ENCODE measurements at places on chromosomes 7 and 10.

DNA sequence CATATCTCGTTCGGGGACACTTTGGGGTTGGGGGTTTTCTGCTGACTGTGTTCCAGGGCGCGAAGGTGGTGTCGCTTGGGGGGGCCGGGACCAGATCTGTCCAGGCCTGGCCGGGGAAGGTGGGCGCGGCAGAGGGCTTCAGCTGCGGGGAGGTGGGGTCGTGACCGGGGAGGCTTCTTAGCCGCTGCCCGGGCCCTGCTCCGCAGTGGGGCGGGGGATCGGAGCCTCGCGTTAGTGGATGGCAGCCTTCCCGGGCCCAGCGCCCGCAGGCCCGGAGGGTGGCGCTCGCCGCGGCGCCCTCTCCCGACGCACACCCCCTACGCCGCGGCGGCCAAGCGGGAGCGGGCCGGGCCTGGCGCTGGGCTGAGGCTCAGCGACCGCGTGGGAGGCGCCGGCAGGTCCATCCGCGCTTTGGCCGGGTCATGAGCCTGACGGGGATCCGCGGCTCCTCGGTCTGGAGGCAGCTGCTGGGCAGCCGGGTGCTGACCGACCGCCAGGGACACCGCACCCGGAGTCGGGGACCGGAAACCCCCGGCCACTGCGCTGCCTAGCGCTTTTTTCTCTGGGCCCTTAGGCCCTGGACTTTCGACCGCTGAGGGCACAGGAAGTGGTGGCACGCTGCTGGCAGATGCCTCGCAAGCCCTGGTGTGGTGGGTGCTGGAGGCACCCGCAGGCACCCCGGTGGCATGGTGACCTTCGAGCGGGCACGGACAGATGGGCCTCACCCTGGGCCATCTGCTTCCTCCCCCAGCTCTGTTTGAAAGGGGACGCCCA is 1.2 kb downstream of the AGAP3 start:
- DNase-seq = no peak

DNA sequence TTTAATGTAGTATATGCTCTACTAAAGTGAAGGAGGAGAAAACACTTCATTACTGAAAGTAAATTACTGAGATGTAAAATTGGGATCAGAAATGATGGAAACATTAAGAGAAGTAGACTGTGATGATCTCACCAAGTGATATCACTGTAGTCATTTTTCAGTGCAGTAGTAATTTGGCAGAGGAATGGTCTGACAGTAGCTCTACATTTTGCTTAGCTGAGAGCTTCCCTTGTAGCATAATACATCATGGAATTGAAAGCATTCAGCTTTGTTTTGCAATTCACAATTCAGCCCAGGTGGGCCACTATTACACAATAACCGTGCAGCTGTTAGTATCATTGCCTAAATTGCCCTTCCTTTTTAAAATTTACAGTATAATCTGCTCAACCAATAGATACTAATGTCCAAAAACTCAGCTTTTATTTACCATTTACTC is 19.4 kb upstream of the CABCOCO1 start:
- no peak for DNase-seq

GRCh38 chr7:26614503-26614902 is 249.9 kb downstream of the SKAP2 start:
- no peak for DNase-seq

- DNase-seq = no peak
Observed at GRCh38 chr7:140752533-140752932, 56.0 kb downstream of the NDUFB2 start.

GRCh38 chr10:47321521-47322195 is 596 bp upstream of the GDF2 start:
- no peak for DNase-seq

- DNase-seq = no peak
Observed at GRCh38 chr10:62653254-62653653, 151.3 kb upstream of the ADO start.

- DNase-seq = no peak
Observed at GRCh38 chr7:138075350-138075749, 909 bp upstream of the AKR1D1 start.

DNA sequence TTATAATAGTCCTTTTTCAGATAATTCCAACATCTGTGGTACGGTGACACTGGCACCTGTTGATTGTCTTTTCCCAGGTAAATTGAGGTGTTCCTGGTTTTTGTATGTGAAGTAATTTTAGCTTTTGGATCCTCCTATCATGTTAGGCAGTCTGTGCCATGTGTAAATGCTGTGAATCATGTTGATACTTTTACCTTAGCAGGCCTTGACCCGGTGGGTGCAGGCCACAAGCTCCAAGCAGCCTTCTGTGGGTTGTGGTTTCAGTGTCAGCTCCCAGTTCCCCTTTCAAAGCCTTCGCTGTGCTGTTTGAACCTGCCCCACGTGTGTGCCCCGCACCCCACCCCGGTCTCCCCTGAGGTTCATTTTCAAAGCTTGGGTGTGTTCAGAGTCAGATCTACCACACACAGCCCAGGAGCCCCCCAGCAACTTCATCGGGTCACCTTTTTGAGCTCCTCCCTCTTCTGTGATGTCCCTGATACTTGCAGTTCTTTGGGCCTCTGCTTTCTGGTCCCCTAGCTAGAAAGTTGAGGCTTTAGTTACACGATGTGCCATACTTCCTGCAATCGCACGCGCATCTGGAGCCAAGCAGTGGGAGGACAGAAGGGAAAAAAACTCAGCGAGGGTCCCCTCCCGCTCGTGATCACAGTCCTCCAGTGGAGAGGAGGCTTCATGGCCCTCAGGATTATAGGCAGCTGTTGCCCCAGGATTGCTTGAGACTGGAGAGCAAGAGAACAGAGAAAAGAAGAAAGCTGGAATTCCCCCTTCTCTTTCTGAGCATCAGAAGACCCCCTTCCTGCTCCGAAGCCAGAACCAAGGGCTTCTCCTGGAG is 8.7 kb upstream of the BHLHA15 start:
- DNase-seq = no peak

- DNase-seq = no peak
Observed at GRCh38 chr10:27531336-27531847, 27.3 kb downstream of the RAB18 start.

DNA sequence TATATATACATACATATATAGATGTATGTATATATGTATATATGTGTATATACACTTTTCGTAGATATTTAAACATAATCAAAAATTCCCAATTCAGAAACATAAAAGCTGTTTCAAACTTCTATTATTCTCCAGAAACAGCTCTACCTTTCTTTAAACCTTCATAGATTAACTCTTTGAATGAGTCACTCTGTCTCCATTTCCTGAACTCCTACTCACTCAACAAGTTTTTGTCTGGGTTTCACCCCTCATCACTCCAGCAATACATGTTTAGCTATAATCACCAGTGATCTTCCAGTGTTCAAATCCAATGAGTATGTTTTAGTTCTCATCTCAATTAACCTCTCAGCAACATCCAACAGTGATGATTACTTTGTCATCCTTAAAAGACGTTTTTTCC is 9.6 kb downstream of the DGKB start:
- no peak for DNase-seq

- no peak for DNase-seq
Observed at GRCh38 chr10:84390364-84390763, 62.0 kb downstream of the CCSER2 start.

- no peak for DNase-seq
Observed at GRCh38 chr7:148288592-148289151, 301.9 kb upstream of the C7orf33 start.
